Iris pigment epithelial cell (primary cell): ENCODE measurements at places on chromosomes 3 and 15.

DNA sequence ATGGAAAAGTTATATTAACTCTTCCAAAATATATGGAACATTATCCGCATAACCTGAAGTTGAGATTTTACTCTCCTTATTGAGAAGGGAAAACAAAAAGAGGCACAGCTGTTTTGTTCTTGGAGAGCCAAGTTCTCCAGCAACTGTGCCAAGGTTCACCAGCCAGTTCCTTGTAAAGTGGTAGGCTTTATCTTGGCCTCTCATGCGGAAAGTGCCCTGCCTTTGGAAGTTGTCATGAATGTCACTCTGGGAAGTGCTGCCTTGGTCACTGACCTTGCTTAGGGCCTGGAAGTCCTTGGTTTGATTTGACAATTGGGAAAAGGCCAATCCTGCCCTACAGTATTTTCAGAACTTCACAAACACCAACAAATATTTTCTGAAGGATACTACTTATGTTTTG is 44.2 kb upstream of the THRB start:
- no peak for DNase-seq

DNA sequence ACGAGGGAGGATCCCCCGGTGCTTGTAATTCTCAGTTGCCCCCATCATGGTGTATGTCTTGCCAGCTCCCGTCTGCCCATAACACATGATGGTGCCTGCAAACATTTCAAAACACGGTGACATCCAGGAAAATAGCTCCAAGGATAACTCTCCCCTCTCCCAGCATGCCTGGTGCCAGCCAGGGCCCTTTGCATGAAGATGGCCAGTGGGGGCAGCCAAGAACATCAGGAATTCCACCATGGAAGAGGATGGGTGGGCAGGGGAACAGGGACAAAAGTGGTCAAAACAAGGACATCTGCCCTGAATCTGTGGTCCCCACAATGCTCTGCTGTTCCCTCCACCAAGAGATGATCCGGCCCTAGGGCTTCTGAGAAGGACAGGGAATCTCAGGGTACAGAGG is 9.0 kb downstream of the KIF9 start:
- no peak for DNase-seq

DNA sequence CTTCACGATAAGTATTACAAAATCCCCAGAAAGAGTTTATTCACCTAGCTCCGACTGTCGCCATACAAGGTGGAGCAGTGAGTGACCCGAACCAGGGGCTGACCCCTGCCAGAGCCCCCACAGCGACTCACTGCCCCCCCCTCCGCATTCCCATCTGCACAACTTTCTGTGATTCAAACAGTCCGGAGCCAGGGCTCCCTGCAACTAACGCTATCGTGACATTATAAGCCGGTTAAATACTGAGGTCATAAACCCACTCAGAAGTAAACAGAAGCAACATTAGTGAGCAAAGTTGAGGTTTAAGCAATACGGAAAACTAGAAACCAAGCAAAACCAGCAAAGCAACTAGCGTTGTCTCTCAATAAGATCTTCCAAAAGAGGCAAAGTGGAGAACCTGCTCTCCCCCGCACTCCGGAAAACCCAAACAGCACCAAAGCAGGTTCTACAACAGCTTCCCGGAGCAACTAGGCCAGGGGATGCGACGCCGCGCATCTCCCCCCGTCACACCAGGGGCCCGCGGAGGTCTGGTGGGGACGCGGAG is 642 bp downstream of the SCAP start:
- DNase-seq, result peak; percentile 44

GRCh38 chr15:90960298-90961091 is 5.8 kb downstream of the RCCD1 start:
- no peak for DNase-seq

DNA sequence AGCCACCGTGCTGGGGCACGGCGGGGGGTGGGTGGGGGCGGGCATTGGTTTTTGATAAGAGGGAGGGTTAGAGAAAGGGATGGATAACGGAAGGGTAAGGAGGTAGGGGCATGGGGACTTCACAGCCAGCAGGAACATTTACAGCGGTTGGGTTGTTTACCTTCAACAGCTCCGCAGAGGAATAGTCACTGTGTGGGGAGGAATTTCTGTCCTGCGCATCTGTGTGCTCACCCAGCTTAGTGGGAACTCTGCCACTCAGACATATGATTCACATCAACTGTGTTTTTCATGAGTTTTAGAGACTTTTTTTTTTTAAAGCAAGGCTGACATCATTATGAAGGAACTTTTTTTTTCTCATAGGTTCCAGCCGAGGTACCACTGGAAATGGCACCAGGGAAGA is 19.6 kb downstream of the CHRD start:
- peak; percentile 96 for DNase-seq

DNA sequence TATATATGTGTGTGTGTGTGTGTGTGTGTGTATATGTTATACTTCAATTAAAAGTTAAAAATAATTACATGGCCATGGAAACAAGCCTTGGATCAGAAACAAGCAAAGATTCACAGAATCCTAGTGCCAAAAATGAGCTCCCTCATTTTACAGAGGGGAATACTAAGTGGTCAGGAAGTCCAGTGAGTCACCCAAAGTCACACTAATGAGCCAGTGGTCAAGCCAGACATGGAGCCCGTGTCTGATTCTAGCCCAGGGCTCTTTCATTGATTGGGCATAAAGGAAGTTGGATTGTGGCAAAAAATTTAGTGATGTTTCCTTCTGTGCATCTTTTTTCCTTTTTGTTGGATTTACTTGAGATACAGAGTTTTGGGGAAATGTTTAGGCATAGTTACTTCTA is 152.5 kb upstream of the NPHP3 start:
- no peak for DNase-seq

DNA sequence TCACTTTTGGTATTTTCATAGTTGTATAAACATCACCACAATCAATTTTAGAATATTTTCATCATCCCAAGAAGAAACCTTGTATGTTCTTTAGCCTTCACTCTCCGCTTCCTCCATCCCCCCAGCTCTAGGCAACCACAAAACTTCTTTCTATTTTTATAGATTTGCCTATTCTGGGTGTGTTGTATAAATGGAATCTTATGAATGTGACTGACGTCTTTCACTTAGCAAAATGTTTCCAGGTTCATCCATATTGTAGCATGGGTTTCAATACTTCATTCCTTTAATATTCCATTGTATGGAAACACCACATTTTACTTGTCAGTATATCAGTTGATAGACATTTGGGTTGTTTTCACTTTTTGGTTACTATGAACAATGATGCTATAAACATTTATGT is 335.8 kb upstream of the GOLIM4 start:
- peak; percentile 1 for DNase-seq

DNA sequence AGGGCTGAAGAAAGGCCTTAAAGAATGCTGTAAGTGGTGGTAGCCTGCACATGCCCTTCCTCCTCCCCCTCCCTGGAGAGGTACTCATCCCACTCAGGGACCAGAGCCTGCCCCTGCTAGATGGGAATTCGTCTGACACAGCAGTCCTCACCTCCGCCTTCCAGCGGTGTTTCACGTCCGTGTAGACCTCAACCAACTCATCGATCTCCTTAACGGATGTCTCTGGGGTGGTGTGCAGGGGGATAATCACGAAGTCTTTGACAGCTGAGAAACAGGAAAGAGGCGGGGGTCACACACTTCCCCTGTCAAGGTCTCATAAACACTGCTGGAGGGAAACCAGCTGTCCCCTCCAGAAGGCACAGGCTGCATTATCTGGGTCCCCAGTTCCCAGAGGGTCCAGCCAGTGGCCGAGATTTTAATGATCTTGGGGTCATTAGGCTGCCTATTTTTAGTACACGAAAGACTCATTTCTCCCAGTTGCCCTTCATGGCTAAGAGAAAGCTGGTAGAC is 9.9 kb downstream of the DNASE1L3 start:
- DNase-seq, result no peak

GRCh38 chr15:33380406-33380805 is 69.6 kb downstream of the RYR3 start:
- no peak for DNase-seq

GRCh38 chr15:23567921-23568320 is 2.4 kb downstream of the MKRN3 start:
- DNase-seq, result no peak
